ENCODE measurements at places on chromosomes 13 and 19.
A peak's percentile ranks its signal among the peaks of the same experiment; 100 is the strongest.

DNA sequence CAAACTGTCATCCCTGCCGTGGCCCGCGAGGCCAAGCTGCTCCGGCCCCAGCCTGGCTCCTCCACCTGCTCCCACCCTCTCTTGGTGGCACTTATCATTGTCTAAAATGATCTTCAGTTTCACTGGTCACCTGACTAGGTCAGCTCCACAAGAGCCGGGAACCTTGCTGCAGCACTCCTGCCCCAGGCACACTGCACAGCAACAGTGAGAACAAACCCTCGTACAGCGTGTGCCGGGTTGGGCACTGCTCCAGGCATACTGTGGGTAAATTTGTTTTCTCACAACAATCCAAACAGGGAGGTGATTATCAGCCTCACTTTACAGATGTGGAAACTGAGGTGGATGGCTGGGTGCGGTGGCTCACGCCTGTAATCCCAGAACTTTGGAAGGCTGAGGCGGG is 8.9 kb downstream of the DEDD2 start:
- DNase-seq, result no peak

DNA sequence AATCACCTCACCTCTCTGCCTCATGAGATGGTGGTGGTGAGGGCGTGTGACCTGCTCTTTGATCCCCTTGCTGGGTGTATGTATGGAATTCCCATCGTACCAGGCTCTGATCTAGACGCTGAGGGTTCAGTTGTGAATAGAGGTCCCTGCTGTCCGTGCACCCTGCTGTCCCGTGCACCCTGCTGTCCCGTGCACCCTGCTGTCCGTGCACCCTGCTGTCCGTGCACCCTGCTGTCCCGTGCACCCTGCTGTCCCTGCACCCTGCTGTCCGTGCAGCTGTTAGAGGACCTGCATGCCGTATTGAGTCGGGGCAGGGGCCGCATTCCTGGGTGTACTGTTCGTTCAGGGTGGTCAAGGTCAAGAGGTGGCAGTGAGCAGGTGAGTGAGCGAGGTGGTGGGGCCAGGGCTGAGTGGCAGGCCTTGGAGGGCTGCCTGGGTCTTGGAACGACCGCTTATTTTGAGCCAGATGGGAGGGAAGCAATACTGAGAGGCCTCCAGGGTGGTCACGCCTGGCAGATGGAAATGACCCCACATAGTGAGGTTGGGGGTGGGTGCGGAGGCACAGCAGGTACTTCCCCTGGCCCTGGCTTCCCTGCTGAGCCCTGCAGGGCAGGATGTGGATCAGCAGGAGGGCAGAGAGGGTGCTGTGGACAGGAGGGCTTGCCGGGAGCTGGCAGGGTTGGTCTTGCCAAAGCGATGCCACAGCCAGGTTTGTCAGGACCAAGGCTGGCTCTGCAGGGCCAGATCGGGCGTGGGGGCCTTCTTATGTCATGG is 4.6 kb upstream of the EPN1 start:
- no peak for DNase-seq

GRCh38 chr19:53182202-53182601 is 11.0 kb downstream of the ZNF665 start:
- no peak for DNase-seq

DNA sequence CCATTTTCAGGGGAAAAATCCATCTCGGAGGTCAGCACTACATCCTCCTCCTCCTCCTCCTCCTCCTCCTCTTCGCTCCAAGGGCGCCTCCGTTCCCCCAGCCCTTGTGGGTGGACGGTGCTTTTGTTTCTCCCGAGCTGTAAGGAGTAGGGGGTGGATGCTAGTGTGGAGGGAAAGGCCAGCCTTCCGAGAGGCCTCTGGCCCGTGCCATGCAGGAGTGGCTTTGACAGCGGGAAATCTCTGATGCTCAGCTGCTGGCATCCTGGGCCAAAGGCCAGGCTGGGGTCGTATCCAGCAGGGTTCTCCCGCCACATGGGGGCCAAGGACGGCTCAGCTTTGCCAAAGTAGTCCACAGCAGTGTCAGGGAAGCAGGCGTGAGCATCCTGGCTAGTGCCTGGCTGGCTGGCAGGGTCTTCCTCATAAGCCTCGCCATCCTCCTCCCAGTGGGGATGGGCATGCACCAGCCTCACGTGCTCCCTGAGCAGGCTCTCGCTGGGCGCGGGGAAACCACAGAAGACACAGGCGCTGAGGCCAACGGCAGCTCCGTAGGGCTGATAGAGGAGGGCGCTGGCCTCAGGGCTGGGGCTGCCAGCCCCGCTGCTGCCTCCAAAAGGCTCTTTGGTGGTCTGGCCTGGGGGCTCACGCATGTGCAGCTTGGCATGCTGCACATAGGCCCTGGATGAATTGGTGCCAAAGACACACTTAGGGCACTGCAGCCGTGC is 10.5 kb downstream of the WIZ start:
- DNase-seq, result no peak

DNA sequence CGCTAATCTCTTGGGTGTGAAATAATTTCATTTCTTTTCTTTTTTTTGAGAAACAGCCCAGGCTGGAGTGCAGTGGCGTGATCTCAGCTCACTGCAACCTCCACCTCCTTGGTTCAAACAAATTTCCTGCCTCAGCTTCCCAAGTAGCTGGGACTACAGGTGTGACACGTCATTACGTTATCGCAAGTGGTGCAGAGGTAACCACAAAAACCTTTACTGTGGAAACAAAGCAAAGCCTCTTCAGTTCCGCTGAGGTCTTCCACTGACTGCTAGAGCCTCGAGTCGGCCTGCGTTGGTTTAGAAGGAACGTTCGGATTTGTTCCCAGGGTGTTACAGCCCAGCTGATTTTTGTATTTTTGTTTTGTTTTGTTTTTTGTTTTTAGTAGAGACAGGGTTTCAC is 2.0 kb upstream of the ZNF784 start:
- peak; percentile 61 for DNase-seq

DNA sequence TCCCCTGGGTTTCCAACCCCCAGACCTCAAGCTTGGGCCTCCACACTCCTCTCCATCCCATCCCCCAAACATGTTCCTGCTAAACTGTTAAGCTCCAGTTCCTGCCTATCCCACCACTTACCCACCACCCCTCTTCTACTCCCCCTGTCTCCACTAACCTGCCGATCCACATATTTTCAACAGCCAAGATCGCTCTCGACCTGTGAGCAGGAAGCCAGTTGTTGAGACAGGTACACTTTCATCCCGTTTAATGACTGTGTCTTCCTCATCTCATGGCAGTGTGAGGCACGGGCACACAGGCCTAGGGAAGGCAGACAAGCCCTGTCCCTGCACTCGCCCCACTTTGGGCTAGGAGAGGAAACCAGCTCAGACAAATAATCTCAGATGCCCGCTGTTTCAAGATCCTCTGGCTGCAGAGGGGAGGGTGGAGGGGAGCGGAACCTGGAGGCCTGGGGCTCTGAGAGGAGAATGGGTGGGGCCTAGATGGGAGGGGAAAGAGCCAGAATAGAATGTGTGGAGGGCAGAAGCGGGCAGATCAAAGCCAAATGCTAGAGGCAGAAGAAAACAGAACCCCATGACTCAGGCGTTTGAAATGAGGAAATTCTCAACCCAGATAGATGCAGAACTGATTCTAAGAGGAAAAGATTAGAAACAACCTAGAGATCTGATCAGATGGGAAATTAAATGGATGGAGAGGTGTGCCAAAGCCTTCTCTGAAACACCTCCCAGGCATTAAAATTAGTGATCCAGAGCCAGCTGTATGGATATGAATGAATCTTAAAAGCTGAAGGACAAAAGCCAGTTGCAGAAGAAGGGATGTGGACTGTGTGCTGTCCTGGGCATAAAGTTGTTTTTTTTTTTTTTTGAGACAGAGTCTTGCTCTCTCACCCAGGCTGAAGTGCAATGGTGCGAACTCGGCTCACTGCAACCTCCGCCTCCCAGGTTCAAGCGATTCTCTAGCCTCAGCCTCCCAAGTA is 16.9 kb upstream of the CYP2S1 start:
- peak; percentile 42 for DNase-seq

DNA sequence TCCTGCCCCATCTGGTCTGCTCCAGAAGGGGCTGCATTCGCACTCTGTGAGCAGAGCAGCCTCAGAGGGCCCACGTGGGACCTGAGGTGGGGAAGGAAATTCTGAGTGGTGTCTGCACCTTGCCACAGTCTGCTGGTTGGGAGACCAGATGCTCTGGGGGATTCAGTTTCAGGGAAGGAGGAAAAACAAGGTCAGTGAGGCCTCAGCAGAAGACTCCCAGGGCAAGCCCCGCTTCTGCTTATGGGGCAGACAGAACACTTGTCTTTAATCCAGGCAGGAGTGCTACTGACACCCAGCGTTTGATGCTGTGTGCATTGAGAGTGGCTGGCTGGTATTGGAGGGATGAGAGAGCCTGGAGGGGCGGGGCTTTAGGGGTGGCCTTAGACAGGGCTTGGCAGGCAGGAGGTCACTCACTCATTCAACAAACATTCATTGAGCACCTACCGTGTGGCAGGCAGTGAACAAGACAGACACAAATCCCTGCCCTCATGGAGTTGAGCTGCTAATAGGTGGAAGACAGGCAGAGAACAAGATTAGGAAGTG is 4.9 kb upstream of the CLEC17A start:
- DNase-seq, result no peak

DNA sequence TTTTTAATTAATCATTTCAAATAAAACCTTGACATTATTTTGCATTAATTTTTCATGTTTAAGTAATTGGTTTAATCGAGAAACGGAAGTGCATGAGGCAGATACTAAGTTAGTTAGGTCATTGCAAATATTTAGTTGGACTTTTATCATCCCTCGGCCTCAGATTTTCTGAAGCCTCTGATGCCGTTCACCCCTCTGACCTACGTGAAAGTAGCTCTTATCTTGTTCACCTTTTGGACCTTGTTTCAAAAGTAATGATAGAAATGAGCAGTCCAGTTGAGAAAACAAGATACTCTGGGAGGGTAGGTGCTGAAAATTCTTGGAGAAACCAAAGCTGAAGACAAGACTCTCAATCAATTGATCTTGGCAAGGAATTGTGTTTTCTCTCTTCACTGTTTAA is 23.0 kb downstream of the LAIR2 start:
- no peak for DNase-seq

- no peak for DNase-seq
Measured at GRCh38 chr19:582497-583197, 7.0 kb upstream of the HCN2 start.

DNA sequence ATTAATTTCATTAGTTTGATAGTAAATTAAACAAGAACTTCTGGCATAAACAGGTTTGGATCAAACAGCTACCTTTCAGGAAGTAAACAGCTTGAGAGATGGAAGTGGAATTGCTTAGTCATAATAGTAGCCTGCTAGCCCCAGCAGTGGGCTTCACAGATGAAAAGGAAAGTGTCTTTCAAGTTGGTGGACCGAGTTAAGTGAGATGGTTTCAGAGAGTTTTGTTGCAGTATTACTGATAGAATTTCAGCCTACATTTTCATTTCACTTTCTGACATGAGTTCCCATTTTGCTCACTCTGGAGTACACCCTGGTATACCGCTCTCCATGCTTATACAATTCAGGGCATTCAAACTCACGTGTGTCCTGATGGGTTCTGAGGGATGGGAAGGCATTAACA is 2.0 kb upstream of the PTOV1 start:
- DNase-seq, result no peak

GRCh38 chr19:1606138-1606651 is 933 bp upstream of the UQCR11 start:
- DNase-seq, result no peak

DNA sequence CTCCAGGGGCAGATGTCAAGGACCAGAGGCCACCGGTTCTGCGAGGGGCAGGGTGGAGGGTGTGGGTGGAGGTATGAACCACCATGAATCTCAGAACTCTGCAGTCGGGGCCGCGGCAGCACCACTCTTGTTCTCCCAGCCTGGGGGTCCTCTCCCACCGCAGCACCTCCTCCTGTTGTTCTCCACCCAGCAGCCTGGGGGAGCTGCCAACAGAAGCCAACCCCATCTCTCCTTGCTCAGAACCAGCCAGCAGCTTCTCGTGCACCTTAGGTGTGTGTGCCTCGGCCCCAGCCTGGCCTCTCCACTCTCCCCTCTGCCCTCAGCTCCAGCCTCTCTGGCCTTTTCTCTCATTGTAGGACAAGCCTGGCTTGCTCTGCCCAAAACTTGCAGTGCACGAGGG is 31.9 kb upstream of the CCNE1 start:
- DNase-seq, result no peak

DNA sequence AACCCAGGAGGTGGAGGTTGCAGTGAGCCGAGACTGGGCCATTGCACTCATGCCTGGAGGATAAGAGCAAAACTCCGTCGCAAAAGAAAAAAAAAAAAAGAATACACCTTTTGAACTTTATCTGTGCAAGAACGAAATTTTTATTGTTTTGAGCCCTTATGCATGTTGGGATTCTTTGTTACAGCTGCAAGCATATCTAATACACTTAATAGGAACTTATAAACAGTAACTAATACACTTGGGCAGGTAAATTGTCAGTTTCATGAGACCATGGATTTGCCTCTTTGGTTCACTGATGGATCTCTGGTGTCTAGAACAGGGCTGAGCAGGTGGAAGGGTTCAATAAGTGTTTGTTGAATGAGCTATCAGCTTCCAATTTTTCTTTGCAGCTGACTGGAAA is 108.1 kb downstream of the CACNA1A start:
- DNase-seq, result no peak

GRCh38 chr13:31440132-31440531 is 240.4 kb downstream of the B3GLCT start:
- no peak for DNase-seq

GRCh38 chr13:26034018-26034417 is 17.8 kb downstream of the SHISA2 start:
- DNase-seq, result no peak

- no peak for DNase-seq
Measured at GRCh38 chr13:108980237-108980636, 350.8 kb downstream of the MYO16 start.

GRCh38 chr19:5338656-5339197 is 1.9 kb downstream of the PTPRS start:
- no peak for DNase-seq

GRCh38 chr13:28658539-28658795 is 463 bp upstream of the POMP start:
- DNase-seq, result no peak

DNA sequence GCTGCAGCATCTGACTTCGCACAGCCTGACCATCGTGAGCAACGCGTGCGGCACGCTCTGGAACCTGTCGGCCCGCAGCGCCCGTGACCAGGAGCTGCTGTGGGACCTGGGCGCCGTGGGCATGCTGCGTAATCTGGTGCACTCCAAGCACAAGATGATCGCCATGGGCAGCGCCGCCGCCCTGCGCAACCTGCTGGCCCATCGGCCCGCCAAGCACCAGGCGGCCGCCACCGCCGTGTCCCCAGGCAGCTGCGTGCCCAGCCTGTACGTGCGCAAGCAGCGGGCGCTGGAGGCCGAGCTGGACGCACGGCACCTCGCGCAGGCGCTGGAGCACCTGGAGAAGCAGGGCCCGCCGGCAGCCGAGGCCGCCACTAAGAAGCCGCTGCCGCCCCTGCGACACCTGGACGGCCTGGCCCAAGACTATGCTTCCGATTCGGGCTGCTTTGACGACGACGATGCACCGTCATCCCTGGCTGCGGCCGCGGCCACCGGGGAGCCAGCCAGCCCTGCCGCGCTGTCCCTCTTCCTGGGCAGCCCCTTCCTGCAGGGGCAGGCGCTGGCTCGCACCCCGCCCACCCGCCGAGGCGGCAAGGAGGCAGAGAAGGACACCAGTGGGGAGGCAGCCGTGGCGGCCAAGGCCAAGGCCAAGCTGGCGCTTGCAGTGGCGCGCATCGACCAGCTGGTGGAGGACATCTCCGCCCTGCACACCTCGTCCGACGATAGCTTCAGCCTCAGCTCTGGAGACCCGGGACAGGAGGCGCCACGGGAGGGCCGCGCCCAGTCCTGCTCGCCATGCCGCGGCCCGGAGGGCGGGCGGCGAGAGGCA is 13.6 kb downstream of the C19orf25 start:
- DNase-seq, result peak; percentile 59
